Neural crest cell (in vitro differentiated cells): ENCODE measurements at places on chromosomes 6 and 20. TPM values are rescaled to one million over a fixed set of nuclear protein-coding genes. Genes with fewer than 3 reads are reported as not detected.

CPNE5 gene
- 0.54 and 1.0 TPM in 2 replicates for total RNA-seq

NR2E1 gene
- total RNA-seq, result not detected in 2 replicates

TMEM181 gene
- 23.9 and 25.0 TPM in 2 replicates for total RNA-seq

CPXM1 gene
- 200 and 218 TPM in 2 replicates for total RNA-seq

RNF182 gene
- total RNA-seq, result 2.3 and 3.0 TPM in 2 replicates

CLDN20 gene
- total RNA-seq, result not detected in 2 replicates

MATN4 gene
- 0.18 TPM in 1 of 2 replicates, not detected in the other for total RNA-seq

DNA sequence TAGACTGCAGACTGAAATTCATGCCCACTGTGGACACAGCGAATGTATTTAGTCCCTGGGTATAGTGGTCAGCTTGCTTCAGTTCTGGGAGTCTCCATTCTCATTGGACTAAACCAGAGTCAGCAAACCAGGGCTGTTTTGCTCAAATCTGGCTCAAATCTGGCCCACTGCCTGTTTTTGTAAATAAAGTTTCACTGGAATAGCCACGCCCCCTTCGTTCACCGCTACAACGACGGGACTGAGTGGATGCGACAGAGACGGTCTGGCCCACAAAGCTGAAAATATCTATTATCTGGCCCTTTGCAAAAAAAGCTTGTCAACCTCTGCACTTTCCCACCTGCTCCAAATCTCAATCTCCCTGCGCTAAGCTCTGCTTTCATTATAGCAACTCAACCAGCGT lies 135.4 kb downstream of the BMP7 start:
- H3K4me3 ChIP-seq, result no peak overlapping the region
- DNase-seq, result no peak
- H3K36me3 ChIP-seq, result no peaks in the 10 kb centered on the region

DNA sequence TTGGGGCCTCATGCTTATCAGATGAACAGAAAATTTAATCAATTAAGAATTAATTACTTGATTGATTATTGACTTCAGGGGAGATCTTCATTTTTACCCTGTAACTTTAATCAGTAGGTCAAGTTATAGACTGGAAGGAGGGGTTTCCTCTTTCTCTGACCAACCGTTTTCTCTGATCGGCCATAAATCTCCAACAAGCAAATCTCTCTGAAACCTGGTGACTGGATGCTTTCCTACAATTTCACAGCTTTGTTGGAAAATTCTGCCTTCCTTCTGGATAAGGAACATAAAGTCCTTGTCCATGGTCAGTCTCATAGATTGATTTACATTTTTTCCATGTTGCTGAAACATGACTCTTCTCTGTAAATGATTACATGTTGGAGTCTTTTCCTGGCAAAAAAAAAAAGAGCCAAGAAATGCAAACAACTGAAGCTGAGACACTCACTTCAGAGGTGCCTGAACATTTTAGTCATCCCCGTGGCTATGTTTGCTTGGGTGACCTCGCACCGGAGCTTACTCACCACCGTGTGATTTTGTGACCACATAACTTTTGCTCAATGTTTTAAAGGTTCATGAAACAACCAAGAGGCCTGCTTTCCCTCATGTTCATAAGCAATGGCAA lies 31.0 kb downstream of the IRF4 start:
- peaks cover 2% of the 10 kb centered on the region for H3K36me3 ChIP-seq
- H3K27ac ChIP-seq, result no peak overlapping the region
- H3K4me3 ChIP-seq, result no peak overlapping the region

DNA sequence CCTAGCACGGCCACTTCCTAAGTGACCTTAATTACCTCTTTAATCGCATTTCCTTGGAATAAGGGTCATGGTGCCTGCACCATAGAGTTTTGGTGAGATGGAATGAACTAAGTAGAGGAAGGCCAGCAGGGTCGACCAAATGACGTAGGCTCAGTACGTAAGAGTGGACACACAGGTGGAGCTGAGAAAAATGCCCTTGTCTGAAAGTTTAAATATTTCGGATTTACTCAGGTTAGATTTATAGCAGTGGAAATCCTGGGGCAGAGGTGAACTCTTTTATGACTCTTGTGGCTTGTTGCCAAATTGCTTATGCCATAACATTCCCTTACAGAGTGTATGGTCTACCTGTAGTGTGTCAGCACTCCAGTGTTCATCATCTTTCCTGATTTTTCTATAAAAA lies 23.6 kb upstream of the BTBD3 start:
- DNase-seq, result no peak
- peaks cover 68% of the 10 kb centered on the region for H3K4me1 ChIP-seq
- H3K36me3 ChIP-seq, result peaks cover 22% of the 10 kb centered on the region
- peak overlapping the region; percentile 56 for H3K4me3 ChIP-seq
- no peak overlapping the region for H3K27ac ChIP-seq

- peaks cover 2% of the 10 kb centered on the region for H3K27me3 ChIP-seq
- DNase-seq, result no peak
- H3K36me3 ChIP-seq, result no peaks in the 10 kb centered on the region
Measured at GRCh38 chr6:88599571-88599970, 363.8 kb downstream of the RNGTT start.

DNA sequence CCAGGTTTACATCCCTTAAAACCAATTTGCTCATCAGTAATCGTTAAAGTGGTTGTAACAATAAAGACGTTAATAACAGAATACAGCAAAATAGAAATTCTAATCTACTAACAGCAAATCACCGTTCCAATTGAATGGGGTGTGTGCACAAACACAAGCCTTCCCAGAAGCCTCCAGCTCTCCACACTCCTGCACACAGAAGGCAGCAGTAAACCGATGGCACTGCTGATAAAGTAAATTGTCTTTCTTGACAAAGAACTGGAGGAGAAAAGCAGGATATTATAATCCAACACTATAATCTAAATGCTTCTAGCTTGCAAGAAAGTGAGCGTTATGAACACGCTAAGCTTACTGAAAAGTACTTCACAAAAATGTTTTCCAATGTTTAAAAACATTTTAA lies 7.0 kb downstream of the ZNF217 start:
- no peaks in the 10 kb centered on the region for H3K27me3 ChIP-seq
- H3K36me3 ChIP-seq, result peaks cover 8% of the 10 kb centered on the region
- H3K4me1 ChIP-seq, result peaks cover 79% of the 10 kb centered on the region
- peak overlapping the region; percentile 61 for H3K4me3 ChIP-seq
- H3K27ac ChIP-seq, result no peak overlapping the region

DNA sequence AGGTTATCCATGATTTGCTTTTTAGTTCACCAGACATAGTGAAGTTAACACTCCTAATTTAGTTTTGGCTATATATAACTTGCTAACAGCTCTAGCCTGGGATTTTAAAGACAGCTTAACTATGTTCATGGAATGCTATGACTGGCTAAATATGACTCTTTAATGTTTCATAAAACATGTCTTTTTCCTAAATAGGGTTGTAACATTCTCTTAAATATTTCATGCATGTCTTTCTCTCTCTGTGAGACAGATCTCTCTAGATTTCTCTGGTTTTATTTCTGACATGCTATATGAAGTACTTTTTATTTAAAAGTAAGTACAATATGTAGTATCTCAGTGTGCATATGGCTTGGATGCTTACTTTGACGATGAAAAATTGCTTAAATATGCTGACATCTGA lies 35.7 kb downstream of the MACROD2 start:
- DNase-seq, result no peak
- H3K27me3 ChIP-seq, result no peaks in the 10 kb centered on the region
- H3K36me3 ChIP-seq, result peaks cover 3% of the 10 kb centered on the region
- no peaks in the 10 kb centered on the region for H3K4me1 ChIP-seq
- no peak overlapping the region for H3K4me3 ChIP-seq

DNA sequence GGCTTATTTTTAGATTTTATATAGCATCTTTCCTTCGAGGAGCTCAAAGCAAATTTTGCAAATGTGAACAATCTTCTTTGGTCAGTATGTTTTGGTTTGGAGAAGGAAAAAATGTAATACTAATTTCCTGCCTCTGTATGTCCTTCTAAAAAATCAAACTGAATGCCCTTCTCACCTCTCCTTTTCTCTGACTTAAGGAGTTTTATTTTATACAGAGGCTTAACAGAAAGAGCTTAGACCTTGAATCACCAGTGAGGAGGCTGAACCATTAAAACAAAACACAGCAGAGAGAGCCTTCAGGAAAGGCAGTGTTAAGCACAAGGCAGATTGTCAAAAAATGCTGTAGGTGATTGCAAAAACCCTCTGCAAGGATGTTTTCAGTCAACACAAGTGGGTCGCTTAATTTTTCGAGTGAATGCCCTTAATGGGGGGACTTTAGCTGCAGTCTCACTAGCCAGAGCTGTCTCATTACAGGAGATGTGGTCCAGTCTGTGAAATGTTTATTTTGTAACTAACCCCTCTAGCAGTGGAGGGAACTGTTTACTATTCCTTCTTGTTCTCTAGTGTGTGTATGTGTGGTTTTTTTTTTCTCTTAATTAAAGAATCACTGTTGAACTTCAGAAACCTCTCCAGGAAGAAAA lies 481.3 kb upstream of the CITED2 start:
- H3K4me1 ChIP-seq, result peaks cover 49% of the 10 kb centered on the region
- H3K4me3 ChIP-seq, result no peak overlapping the region
- H3K36me3 ChIP-seq, result peaks cover 2% of the 10 kb centered on the region
- DNase-seq, result no peak
- peak overlapping the region; percentile 1 for H3K27ac ChIP-seq

DNA sequence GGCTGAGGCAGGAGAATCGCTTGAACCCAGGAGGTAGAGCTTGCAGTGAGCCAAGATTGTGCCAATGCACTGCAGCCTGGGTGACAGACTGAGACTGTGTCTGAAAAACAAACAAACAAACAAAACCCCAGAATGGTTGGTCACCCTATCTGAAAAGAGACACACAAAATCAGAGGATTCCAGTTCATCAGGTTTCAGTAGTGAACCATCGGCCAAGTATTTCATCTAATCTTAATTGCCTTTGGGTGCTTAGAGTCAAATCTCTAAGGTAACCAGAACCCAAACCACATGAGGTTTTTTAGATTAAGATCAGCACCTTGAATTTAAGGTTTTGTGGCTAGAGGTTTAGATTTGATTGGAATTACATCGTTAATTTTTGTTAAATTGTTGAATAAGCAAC lies 8.3 kb upstream of the ZBTB2 start:
- no peak overlapping the region for H3K4me3 ChIP-seq
- peaks cover 17% of the 10 kb centered on the region for H3K36me3 ChIP-seq
- peaks cover 24% of the 10 kb centered on the region for H3K4me1 ChIP-seq
- no peak for DNase-seq
- no peak overlapping the region for H3K27ac ChIP-seq
- no peaks in the 10 kb centered on the region for H3K27me3 ChIP-seq

- no peaks in the 10 kb centered on the region for H3K36me3 ChIP-seq
- H3K27me3 ChIP-seq, result peaks cover 12% of the 10 kb centered on the region
Measured at GRCh38 chr20:57835588-57836455, 126.0 kb upstream of the PMEPA1 start.

GRCh38 chr6:42933205-42933604 lies 3.9 kb downstream of the CNPY3 start:
- peaks cover 42% of the 10 kb centered on the region for H3K4me1 ChIP-seq
- DNase-seq, result no peak
- H3K4me3 ChIP-seq, result peak overlapping the region; percentile 8
- H3K36me3 ChIP-seq, result peaks cover 3% of the 10 kb centered on the region
- H3K27me3 ChIP-seq, result no peaks in the 10 kb centered on the region

- H3K27me3 ChIP-seq, result no peaks in the 10 kb centered on the region
- no peak overlapping the region for H3K4me3 ChIP-seq
- no peak for DNase-seq
- H3K4me1 ChIP-seq, result peaks cover 14% of the 10 kb centered on the region
- H3K27ac ChIP-seq, result no peak overlapping the region
Measured at GRCh38 chr6:61755739-61756138, 530.3 kb downstream of the KHDRBS2 start.

DNA sequence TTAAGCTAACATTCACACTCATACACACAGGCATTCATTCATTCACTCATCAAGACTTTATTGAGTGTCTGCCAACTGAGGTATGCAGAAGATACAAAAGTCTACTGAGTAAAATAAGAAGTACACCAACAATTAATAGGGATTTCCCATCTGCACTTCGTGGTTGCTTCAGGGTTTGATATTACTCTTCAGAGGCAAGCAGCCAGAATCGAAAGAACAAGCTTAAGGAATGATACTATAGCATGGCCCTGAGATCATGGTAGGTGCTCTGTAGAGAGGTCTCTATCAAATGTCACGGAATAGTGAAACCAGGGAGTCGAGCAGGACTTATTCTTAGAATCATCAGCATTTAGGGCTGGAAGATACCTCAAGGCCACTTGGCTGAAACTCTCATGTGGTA lies 135.4 kb downstream of the NRN1 start:
- peaks cover 10% of the 10 kb centered on the region for H3K36me3 ChIP-seq
- H3K4me3 ChIP-seq, result no peak overlapping the region
- H3K27ac ChIP-seq, result no peak overlapping the region
- H3K4me1 ChIP-seq, result peaks cover 13% of the 10 kb centered on the region

DNA sequence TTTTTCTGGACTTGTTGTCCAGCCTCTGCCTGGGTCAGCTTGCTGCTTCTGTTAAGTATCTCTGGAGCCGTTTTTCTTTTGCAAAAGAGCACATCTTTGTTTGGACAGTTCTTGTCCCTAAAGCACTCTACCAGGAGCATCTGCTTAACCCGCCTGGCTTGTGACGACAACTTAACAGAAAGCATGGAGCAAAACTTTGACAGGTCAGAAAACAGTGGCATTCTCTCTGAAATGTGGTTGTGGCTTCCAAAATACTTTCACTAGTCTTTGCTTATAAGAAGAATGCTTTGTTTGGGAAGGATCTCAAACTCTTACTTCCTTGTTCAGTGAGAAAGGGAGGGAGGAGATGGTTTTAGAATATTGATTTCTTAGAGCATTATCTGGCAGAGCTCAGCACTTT lies 47.6 kb downstream of the CD109 start:
- no peaks in the 10 kb centered on the region for H3K36me3 ChIP-seq
- no peaks in the 10 kb centered on the region for H3K4me1 ChIP-seq
- H3K27ac ChIP-seq, result no peak overlapping the region
- H3K4me3 ChIP-seq, result no peak overlapping the region
- DNase-seq, result no peak

GRCh38 chr6:26103770-26104456 lies 16.7 kb downstream of the HFE start:
- H3K27me3 ChIP-seq, result peaks cover 6% of the 10 kb centered on the region
- peak; percentile 69 for DNase-seq
- peaks cover 12% of the 10 kb centered on the region for H3K36me3 ChIP-seq
- H3K4me3 ChIP-seq, result peak overlapping the region; percentile 95

DNA sequence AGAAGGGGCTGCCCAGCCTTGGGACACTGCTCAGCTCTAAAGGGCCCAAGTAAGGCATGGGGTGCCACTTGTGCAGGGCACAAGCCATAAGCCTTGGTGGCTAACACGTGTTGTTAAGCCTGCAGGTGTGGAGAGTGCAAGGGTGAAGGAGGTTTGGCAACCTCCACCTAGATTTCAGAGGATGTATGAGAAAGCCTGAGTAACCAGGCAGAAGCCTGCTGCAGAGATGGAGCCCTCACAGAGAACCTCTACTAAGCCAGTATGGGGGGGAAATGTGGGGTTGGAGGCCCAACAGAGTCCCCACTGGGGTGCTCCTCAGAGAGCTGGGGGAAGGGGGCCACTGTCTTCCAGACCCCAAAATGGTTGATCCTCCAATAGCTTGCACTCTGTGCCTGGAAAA lies 32.6 kb downstream of the SERINC1 start:
- H3K27me3 ChIP-seq, result no peaks in the 10 kb centered on the region
- no peak for DNase-seq
- H3K36me3 ChIP-seq, result peaks cover 68% of the 10 kb centered on the region
- no peak overlapping the region for H3K27ac ChIP-seq

GRCh38 chr6:116385921-116386320 lies 15.2 kb downstream of the DSE start:
- H3K4me1 ChIP-seq, result no peaks in the 10 kb centered on the region
- no peaks in the 10 kb centered on the region for H3K27me3 ChIP-seq
- no peak for DNase-seq
- no peaks in the 10 kb centered on the region for H3K36me3 ChIP-seq
